ENCODE measurements at places on chromosomes 2 and 18.

- no peak for DNase-seq
Observed at GRCh38 chr2:128282246-128282975, 36.3 kb downstream of the HS6ST1 start.

DNA sequence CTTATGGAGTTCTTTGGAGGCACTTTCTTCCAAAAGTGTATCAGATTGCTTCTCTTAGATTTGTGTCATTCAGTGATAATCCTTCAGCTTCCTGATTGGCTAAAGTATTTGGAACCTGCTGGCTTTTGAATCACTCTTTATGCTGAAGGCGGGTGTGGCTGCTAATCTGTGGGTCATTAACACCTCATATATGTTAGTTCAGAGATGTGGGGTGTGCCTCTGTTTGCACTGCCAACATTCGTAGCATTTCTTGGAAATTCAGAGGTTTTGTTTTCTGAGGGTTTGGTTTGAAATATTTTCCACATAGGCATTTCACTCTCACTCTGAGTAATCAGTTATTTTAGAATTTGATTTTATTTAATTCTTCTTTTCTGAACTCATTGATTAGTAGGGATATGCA is 1604.4 kb upstream of the ACVR2A start:
- peak; percentile 79 for DNase-seq

GRCh38 chr2:158717366-158718195 is 77.5 kb upstream of the DAPL1 start:
- DNase-seq: no peak

- no peak for DNase-seq
Observed at GRCh38 chr2:183081911-183082310, 3.4 kb downstream of the DUSP19 start.

DNA sequence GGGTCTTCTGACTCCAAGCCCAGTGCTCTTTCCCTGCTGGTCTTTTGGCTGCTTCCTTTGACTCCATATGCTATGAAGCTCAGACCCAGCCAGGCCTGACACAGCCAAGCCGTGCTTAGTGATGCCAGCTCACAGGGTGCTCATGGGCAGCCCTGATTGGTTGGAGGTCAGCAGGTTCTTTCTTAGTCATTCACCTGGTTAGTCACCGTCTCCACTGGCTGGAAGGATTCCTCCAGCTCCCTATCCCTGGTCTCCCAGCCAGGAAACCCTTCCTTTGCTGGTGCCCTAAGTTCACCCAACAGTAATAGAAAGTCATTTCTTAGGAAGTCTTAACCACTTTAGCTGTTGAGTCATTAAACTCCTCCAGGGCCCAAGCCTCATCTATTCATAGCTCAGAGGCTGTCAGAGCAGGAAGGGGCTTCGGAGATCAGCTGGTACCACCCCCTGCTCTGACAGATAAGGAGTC is 3.9 kb downstream of the KCNK3 start:
- DNase-seq: peak; percentile 74

DNA sequence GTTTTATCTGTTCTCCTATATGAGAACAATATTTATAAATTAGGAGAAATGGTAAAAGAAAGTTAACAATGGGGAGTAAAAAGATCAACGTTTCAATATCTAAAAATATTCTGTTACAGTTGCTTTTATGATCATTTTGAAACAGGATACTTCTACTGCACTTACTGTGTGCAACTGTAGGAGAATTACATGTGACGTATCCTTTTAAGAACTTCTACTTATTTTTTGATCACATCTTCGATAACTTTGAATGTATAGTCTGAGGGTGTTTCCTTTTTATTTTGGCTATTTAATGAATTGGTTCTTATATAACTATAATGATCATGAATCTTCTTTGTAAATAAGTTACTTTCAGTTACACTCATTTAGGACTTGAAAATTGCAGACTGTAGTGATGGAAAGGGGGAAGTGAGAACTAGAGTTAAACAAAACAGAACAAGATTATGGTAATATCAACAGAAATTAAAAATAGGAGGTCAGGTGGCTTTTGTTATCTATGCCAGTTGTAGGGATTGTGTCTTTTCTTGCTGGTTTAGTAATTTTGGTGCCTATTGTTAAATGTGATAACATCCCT is 109.9 kb downstream of the MSTN start:
- DNase-seq: no peak

DNA sequence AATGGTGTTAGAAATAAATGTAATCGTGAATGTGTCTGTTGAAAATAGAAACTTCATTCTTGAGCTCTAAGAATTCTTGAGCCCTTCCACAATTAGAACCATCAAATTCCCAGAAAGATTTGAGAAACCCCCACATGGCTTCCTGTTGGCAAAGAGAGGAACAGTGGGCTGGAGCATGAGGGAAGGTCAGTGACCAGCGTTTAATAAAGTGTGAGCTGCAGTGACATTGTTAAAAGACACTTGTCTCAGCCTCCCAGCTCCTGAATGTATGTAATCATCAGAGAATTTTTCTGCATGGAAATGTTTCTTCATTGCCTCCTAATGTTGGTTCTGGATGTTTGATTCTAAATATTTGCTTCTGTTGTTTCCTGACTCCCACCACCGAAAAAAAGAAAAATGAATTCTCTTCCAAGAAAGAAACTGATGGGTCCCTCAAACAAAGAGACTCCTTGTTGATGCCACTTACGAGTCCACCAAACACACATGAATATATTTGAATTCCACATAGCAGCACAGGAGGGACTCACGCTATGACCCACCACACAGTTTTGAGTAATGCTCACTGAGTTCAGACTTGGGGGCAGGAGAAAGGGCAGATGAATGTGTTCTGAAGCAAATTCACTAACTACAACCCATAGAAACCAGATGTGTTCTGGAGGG is 225.1 kb upstream of the KLHL29 start:
- DNase-seq: no peak

- no peak for DNase-seq
Observed at GRCh38 chr2:21165350-21165749, 41.6 kb downstream of the TDRD15 start.

- no peak for DNase-seq
Observed at GRCh38 chr18:76260941-76261472, 234.0 kb downstream of the ZNF516 start.

DNA sequence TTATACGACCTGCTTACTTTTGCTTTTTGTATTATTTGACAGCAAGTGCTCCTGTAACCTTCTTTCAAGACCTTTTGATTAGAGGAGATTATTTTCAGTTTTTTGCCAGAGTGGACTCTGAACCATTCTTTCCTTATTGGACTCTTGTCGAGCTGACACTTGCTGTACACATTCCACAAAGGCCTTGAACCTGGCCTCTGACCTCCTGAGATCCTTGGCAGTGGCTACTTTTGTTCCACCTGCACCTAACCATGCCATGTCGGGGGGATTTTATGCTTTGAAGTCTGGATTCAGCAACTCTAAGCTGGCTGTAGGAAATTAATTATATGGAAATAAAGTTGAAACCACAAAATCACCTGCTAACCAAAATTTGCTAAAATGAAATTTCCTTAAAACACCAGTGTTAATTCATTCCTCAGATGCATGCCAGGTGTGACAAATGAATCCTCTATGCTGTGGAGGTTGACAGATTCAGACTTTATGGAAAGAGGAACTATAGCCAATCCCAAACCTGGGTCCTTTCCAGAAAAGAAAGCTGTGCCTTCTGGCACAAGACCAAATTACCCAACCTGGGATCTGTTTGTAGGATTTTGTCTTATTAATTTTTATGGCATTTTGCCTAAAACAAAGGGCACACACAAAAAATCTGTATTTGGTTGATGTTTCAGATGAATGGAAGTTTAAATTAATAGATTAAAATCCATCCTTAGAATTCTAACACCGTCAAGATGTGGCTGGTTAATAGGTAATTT is 110.4 kb downstream of the CDC42EP3 start:
- DNase-seq: no peak

- no peak for DNase-seq
Observed at GRCh38 chr2:169137924-169138323, 68.6 kb downstream of the DHRS9 start.

Data from mesendoderm (in vitro differentiated cells).